Naive thymus-derived CD8-positive, alpha-beta T cell (primary cell): ENCODE measurements at places on chromosomes 16 and 17.
A peak's percentile ranks its signal among the peaks of the same experiment; 100 is the strongest.

DNA sequence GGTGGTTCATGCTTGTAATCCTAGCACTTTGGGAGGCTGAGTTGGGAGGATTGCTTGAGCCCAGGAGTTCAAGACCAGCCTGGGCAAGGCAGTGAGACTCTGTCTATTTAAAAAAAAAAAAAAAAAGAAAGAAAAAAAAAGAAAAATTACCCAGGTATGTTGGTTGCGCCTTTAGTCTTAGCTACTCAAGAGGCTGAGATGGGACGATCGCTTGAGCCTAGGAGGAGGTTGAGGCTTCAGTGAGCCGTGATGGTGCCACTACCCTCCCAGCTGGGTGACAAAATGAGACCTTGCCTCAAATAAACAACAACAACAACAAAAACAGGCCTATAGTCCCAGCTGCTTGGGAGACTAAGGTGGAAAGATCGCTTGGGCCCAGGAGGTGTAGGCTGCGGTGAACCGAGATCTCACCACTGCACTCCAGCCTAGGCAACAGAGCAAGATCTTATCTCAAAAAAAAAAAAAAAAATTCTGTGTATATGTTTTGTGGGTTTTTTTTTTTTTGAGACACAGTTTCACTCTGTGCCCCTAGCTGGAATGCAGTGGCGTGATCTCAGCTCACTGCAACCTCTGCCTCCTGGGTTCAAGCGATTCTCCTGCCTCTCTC, 12.5 kb upstream of the ANKRD40CL start:
- DNase-seq: peak; percentile 69

DNA sequence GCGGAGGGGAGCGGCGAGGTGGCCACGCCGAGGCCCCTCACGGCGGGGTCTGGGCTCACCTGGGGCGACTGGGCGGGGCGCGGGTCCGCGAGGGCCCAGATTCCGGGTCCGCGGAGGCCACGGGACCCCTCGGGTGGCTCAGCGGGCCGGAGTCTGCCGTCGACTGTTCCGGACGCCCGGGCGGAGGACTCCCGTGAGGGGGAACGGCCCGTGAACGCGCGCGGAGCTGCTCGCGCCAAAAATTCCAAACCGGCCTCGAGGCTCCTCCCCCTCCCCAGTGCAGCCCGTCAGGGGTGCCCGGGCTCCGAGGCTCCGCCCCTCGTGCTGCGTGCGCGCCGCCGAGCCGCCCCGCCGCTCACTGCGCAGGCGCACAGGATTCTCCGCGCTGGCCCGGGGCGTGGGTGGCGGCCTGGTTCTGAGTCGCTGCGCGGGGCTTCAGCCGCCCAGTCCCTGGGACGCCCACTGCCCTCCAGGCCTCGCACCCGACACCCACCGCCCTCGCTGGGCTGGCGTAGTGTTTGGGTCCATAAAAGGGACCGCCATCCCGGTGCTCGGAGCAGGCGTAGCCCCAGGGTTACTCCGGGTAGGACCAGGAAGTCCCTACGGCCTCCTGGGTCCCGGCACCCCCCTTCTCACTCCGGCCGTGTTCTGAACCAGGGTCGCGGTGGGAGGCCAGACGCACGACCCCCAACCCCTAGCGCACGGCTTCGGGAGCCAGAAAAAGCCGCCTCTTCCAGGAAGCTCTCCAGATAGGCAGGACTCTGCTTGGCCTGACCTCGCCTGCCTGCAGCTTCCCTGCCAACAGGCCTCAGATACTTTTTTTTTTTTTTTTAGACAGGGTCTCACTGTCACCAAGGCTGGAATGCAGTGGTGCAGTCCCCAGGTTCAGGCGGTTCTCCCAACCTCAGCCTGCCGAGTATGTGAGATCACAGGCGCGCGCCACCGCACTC, at the start of gene PKMYT1:
PKMYT1 (minus strand) TSS at position 220 of the 950 bp plus-strand sequence. CDS start 789 bp downstream, outside the sequence.
- DNase-seq: peak; percentile 89

- DNase-seq: no peak
These were observed 7.8 kb downstream of the STXBP4 start for GRCh38 chr17:54976316-54976715.

DNA sequence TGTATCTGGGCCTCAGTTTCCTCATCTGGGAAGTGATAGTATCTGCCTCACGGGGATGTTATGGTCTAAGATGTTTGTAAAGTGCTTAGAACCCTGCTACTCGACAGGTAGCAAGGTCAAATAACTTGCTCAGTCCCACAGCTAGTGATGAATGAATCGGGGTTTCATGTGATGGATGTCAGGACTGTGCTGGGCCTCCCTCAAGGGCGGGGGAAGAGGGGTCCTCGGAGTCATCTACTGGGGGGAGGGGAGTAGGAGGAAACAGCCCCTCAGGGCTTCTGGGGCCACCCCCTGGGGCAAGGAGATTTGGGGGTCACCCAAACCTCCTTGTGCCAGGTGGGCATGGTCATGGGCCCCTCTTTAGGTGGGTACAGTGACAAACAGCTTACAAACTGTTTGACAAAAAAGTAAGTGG, 732 bp downstream of the PNPO start:
- DNase-seq: no peak

- no peak for DNase-seq
These were observed 1308.4 kb downstream of the CDH8 start for GRCh38 chr16:60727851-60728250.

DNA sequence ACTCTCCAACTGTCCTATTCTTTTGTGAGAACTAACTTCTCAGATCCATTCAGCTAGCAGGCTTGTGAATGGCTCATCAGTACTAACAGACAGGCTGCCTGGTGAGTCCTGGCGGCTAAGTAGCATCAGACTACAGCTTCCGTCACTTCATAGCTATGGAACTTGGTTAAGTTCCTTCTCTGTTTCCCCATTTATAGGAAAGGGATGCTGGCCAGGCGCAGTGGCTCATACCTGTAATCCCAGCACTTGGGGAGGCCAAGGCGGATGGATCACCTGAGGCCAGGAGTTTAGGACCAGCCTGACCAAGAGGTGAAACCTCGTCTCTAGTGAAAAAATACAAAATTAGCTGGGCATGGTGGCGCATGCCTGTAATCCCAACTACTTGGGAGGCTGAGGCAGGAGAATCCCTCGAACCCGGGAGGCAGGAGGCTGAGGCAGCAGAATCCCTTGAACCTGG, 49.9 kb upstream of the TANGO6 start:
- DNase-seq: no peak

- DNase-seq: no peak
These were observed 11.3 kb downstream of the NSMCE1 start for GRCh38 chr16:27257271-27257670.

GRCh38 chr16:80824623-80825364, 20.4 kb upstream of the CDYL2 start:
- peak; percentile 40 for DNase-seq

DNA sequence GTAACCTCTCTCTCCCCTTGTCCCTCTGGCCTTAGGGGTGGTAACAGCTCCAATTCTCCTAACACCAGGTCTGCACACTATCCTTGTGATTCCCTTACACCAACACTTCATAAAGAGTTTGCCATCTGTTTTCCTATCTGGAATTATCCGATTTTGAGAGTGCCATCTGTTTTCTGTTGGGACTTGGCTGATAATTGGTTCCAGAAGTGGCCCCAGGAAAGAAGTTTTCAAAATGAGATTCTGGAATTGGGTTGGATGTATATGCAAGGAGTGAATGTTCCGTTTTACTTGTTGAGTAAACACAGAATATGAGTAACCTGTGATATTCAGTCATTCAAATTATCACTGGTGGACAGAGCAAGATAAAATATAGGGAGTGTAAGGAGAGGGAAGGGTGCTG, 134.1 kb upstream of the HS3ST3A1 start:
- DNase-seq: no peak

GRCh38 chr17:45431531-45432404, 902 bp downstream of the ARHGAP27 start:
- DNase-seq: peak; percentile 64

DNA sequence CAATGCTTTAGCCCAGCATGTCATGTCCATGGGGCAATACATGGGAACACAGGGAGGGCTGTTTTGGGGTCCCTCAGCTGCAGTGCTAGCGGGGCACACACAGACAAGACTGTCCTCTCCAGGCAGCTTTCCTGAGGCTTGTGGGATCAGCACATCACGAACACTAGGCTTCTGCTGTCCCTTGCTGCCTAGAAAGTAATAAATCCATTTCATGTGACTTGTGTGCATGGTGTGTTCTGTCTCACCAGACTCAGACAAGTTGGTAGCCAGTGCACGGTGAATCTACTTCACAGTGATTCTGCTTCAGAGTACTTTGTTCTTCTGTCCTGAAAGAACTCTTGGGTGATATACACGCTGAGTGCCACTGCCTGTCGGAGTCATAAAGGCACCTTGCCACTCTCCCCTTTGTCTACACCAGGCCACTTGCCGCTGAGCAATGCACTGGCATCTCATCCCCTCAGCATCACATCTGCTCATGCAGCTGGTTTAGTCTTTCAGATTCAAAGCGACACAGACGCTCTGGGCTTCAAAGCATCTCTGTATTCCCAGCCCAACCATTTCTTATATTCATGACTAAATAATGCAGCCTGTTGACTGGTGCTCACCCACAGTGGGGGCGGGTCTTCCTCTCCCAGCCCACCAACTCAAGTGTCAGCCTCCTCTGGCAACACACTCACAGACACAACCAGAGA, 95.2 kb upstream of the COX10 start:
- no peak for DNase-seq

- DNase-seq: peak; percentile 95
These were observed at the start of the genes CCDC137 and OXLD1 for GRCh38 chr17:81666342-81667191. CCDC137 (plus strand) TSS chr17:81666737; CDS start chr17:81666767, 30 bp downstream. OXLD1 (minus strand) TSS chr17:81666605; CDS start chr17:81666577, 28 bp downstream.

DNA sequence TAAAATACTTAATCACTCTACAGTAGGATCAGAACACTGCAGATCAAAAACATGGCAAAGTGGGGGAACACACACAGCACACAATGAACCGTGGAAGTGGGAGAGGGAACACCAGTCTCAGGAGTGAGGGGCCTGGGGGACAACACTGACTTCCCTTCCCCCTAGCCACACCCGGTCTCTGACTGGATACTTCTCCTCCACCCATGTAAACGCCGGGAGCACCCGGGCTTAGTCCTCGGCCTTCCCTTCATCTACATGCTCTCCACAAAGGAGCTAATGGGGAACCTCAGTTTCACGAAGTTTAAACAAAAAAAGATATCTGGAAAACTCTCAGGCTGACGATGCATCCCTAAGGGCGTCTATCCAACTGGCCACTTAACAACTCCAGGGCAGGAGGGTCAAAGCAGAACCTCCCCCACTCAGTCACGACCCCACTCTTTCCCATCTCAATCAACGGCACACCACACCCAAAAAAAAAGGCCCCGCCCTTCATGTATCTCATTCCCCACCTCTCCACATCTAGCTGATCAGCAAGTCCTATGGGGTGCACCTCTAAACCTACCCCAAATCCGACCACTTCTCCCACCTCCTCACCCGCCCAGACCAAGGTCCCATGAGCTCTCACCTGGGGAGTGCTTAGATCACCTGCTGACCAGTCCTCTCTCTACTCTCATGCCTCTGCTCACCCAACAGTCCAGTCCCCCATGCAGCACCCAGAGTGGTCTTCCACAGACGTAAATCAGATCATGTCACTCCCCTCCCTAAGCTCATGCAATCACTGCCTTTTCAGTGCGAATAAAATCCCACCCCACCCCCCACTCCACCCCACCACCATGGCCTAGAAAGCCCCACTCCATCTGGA, 7.4 kb downstream of the ZDHHC7 start:
- no peak for DNase-seq

DNA sequence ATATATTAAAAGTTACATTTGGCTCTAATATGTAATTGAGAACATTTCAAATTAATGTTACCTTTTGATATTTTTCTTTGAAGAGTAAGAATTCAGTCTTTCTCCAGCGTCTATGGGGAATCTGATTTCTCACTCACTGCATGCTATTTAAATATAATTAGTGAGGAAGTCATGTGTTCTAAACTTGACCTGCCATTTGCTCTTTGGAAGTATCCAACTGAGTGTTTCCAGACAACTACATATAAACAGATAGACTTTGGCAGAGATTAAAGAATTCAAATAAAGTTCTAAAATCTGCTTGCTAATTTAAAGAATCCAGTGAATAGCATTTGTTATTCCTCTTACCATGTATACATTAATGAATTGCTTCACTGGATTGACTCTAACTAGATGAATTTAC, 23.5 kb downstream of the OMG start:
- no peak for DNase-seq

DNA sequence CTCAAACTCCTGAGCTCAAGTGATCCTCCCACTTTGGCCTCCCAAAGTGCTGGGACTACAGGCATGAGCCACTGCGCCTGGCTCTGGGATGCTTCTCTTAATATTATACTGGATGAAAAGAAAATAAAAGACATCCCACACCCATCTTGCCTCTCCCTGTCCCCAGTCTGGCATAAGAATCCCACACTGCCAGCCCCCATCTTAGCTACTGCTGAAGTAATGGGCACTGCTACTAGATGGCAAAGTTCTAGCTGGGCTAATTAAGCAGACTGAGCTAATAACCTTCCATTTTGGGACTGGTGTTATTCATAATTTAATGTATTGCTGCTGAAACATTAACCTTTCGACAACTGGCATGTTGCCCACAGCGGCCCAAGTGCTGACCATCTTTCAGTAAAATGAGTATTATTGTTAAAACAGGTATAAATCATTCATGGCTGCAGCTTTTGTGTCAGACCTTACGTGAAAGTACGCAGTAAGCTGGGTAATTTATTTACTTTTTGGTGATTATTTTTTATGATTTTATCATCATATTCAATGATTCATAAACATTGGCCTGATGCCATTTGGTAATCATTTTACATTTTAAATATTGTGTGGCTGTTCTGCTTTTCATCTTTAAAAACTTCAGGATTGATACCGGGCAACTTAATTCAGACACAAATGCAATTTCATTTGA, 47.4 kb upstream of the ZFHX3 start:
- no peak for DNase-seq

DNA sequence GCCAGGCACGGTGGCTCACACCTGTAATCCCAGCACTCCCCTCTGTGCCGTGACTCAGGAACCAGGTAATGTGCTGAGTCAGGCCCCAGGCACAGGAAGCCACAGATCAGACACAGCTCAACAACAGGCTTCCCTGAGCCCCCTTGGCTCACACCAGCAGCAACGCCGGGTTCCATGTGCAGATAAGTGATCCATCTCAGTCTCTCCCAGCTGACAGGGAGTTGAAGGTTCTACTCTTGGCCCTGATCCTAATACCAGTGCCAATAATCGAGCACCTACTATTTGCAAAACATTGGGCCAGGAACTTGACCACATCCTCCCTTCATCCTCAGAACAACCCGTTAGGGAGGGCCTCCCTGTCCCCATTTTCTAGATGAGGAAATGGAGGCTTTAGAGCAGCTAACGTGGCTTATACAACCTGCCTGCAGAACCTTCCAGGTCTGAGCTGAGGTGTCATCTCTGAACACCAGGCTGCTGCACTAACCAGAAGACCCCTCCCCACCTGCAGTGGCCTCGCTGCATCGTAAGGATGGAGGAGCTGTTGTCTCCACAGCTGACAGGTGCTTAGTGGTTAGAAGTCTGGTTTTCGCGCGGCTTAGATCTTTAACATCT, 64.8 kb upstream of the AMZ2 start:
- peak; percentile 64 for DNase-seq

DNA sequence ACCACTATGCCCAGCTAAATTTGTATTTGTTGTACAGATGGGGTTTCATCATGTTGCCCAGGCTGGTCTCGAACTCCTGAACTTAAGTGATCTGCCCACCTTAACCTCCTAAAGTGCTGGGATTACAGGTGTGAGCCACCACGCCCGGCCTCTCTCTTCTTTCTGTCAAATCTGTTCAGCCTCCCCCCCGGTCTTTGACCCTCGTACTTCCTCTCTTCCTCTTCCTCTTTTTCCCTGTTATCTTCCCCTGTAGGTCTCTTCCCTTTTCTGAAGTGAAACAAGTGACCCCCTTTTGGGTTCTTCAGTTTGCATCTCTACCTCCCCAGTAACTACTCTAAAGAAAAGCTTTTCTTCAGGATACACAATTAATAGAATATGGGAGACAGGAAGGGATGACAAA, 31.7 kb upstream of the DHX40 start:
- DNase-seq: no peak
